NCI-H1694 (cell line): ENCODE measurements at places on chromosomes 4 and X.

GRCh38 chrX:115504167-115504566, 56.8 kb upstream of the PLS3 start:
- no peak for DNase-seq

DNA sequence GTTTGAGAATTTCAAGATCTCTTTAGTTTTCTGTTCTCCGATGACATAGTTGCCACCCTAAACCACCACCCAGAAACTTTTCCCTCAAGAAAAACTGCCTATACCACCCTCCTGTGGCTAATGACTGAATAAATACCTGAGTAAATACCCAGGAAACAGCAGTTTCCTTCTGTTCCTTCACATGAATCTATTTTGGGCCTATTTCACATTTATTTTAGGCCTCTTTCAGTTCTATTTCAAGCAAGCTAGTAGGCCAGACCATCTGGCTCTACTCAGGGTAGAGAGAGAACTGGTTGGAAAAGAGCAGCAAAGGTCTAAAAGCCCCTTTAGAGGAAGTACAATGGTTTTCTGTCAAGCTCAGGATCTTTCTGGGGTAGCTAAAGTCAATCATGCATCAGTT, 23.4 kb downstream of the ARHGEF9 start:
- DNase-seq: no peak

GRCh38 chr4:16713271-16713670, 185.2 kb downstream of the LDB2 start:
- DNase-seq: no peak

GRCh38 chr4:182494103-182494502, 250.9 kb downstream of the TENM3 start:
- DNase-seq: no peak

DNA sequence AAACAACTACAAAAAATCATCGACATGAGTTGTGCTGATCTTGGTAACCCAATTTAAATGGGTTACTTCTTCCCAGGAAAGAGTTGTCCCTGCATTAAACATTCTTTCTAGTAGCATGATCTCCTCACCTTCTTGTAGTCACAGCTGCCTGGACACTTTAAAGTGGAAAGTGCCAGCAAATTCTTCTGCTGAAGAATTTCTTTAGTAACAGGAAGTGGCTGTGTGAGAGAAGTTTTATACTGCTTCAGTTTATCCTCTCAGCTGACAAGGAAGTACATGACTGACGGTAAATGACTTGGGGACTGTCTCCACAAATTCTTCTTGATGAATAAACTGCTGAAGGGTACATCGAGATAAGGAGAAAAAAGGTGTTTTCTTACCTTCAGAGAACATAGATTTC, 18.2 kb upstream of the TNIP3 start:
- DNase-seq: no peak

- no peak for DNase-seq
Observed at GRCh38 chr4:123652476-123652875, 255.9 kb downstream of the SPRY1 start.

- peak; percentile 33 for DNase-seq
Observed at GRCh38 chr4:127012549-127012948, 620.2 kb upstream of the INTU start.

GRCh38 chr4:123602007-123602406, 205.4 kb downstream of the SPRY1 start:
- DNase-seq: no peak

GRCh38 chr4:5184606-5185005, 133.3 kb downstream of the STK32B start:
- DNase-seq: no peak

DNA sequence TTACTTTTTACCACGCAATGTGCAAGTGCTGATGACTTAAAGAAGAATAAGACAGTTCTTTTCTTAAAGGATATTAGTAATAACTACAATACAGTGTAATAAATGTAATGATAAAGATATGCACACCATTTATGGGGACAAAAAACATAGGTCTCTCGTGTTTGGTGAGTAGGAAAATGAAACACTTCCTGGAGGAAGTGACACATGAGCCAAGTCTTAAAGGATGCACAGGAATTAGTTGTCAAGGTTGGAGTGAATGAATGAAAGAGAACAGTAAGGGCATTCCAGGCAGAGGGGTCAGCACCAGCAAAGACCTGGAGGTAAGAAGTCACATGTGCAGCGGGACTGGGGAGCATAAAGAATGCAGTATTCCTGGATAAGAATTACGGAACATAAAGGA, 112.7 kb downstream of the SH3RF1 start:
- DNase-seq: no peak

- DNase-seq: no peak
Observed at GRCh38 chrX:7168371-7168770, 20.4 kb upstream of the PUDP start.

DNA sequence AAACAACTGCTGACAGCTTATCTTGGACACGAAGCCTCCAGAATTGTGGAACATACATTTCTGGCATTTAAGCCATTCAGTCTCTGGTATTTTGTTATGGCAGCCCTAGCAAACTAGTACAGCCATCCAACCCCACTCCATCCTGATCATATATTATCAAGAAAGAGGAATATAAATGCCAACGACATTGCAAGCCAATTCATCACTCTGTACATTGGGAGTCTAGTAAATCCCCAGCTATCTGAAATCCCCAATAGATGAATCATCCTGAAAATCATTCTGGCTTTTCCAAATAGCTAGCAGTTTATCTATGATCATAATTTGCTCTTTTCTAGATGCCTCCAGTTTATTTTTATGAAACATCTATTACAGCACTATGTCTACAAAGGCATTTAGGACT, 41.1 kb downstream of the FRMD7 start:
- no peak for DNase-seq

GRCh38 chrX:111719426-111720210, 38.6 kb downstream of the ALG13 start:
- DNase-seq: peak; percentile 8

DNA sequence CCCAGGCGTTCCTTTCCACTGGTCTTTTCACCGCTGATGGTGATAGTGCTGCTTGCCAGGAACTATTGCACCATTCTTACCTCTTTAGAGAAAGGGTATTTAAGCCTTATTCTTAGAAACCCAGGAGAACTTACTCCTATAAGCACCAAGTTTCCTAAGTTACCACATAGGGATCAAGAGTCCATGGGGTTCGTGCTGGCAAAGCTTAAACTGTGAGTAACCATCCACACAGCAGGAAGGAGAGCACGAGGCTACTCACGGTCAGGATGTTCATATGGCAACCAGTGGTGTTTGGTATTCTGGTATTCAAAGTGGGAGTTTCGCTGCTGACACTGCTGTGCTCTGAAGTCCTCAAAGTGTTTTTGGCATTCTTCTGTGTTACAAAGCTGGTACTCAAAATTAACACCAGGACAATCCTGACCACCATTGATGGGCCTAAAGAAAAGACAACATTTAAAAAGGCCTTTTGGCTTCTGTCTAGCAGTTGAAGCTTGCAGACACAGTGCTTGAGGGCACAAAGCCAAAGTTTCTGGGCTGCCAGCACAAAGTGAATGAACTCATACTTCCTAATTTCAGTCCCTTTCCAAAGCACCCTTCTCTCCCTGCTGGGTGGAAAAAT, 256.9 kb downstream of the ADAMTS3 start:
- DNase-seq: no peak

DNA sequence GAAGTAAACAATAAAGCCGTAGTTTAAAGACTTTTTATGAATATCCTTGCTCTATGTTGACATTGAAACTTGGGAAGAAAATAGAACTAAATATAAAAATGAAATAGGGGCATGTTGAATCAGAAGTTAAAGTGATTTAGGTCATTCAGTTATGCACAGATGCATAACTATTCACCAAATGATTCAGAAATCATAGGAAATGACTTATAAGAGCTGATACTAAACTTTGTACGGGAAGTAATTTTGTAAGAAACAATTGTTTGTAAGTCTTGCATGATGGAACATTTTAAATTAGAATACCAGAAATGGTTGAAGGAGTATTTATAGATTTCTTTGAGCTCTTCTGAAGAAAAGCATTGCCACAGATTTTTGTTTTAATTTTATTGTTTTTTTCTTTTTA, 246.5 kb downstream of the CPE start:
- DNase-seq: no peak

DNA sequence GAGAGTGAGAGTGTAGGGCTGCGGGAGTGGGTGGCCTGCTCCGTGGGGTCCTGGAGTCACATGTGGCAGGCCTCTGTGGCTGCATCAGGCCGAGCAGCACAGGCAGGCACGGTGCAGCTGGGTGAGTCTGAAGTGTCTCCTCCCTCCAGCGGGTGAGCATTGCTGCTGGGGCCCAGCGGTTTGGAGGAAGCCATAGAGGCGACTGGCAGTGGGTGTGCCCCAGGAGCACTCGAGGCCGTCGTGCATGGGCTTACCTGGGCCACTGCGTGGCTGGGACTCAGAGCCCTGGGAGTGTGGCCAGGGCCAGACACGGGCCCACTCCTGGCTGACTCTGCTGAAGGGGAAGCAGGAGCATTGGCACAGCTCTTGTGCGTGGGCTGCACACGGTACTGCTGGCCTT, 10.6 kb downstream of the ZNF185 start:
- DNase-seq: no peak

DNA sequence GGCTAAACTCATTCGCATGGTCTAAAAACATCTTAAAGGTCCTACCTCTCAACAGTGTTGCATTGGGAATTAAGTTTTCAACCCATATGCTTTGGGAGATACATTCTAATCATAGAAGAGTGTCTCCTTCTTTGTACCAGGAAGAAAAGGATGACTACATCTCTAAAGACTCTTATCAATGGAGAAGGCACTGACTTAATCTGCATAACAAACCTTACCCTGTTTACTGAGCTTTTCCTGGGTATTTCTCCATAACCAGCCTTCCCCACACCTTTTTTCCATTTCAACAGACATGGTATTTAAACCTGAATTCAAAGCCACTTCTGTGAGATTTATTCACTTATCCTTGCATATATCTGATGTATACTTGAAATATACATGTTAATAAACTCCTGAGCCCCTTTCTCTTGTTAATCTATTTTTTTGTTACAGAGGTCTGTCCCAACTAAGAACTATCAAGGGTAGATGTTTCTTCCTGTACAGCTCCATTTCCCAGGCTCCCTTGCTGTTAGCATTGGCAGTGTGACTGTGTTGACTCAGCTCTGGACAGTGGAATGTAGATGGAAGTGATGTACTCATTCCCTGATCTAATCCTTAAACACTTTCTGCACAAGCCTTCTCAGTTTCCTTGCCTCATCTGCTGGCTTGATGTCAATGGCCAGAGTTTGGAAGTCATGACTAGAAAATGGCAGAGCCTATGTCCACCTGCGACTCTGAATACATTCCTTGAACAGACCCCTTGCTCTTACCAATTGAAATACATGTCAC, 148.9 kb upstream of the CPEB2 start:
- no peak for DNase-seq

DNA sequence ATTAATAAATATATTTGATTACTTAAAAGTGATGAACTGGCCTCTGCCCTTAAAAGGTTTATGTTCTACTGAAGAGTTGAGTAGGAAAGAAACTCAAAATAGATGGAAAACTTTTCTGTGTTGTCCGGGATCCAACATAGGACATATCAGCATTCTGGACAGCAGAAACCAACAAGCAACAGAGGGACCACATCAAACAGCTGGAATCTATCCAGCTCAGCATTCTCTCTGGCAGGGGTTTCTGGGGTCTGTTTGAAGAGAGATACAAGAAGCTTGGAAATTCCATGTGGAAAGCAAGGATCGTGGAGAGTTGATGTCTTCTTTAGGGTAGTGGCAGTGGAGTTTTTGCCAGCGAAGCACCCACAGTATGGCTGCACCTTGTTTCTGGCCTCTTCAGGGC, 43.6 kb downstream of the ZCCHC12 start:
- no peak for DNase-seq

DNA sequence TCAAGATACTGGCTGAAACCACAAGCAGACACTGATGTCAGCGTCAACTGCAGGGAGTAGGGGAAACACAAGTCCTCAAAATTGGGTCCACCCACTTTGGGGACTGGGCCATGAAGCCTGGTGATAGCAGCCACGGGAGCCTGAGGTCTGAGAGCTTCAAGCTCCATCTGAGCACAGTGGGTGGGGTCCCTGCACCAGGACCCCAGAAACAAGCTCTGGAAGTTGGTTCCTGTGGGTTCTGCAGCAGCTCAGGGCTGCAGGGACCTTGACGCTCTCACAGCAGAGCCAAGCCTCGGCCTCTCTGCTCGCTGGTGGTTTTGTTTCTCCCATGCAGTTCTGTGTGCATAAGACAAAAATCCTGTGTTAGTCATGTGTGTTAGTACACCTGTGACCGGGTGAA, 54.5 kb downstream of the CPLX1 start:
- DNase-seq: no peak

DNA sequence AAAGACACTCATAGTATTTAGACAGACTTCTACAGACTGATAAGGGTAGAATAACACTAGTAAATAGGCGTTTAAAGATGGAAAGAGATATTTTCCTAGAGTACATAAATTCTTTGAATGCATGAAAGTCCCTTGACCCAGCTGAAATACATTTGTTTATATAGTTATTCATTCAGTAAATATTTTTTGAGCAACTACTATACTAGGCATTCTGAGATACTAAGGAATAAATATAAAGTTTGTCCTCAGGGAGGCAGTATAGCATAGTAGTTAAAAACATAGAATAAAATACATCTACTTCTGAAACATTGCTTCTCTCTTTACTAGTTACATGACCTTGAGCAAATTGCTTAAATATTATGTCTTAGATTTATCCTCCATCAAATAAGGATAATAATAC, 27.4 kb downstream of the HMGN5 start:
- peak; percentile 0 for DNase-seq

- no peak for DNase-seq
Observed at GRCh38 chr4:15149234-15149838, 147.1 kb downstream of the CPEB2 start.

- no peak for DNase-seq
Observed at GRCh38 chrX:41381685-41382084, 47.7 kb downstream of the DDX3X start.

DNA sequence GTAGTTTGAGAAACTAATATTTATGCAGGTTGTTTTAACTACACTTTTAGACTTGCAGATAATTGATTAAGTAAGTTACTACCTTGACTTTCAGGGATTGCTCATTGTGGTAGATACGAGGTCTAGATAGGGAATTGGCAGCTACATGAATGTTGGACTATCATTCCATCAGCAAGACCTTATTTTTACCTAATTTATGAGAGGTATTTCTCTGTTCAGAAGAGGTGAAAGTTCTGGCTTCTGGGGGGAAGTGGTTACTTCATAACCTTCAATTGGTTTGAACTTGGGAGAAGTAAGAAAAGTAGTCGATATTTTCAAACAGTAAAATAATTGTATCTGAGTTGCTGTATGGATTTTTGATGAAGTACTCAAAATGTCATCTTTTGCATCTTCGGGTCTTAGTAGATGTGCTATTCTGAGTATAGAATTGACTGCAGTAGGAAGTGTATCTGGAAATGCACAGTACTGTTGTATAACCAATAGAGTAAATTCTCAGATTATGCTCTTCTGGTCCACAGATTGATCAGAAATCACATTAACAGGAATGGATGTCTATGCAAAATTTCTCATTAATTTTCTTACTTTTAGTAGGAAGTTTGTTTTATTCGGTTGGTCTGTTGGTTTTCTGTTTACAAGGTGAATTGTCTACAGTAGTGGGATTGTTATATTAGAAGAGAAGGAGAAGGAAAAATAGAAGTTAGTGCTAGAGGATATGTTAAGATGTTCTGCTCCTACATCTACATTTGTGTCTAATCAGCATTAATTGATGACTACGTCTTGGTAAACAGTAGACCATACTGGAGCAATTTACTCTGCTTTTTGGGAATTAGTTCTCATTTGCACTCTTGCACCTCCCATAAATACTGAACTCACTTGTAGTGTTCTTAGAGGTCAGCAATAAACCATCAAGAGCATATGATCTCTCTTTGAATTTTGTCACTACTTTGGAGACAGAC, 3.0 kb downstream of the NFKB1 start:
- DNase-seq: no peak
